Right renal pelvis (tissue), 4 donors: ENCODE measurements at places on chromosomes 6 and 20.

DNA sequence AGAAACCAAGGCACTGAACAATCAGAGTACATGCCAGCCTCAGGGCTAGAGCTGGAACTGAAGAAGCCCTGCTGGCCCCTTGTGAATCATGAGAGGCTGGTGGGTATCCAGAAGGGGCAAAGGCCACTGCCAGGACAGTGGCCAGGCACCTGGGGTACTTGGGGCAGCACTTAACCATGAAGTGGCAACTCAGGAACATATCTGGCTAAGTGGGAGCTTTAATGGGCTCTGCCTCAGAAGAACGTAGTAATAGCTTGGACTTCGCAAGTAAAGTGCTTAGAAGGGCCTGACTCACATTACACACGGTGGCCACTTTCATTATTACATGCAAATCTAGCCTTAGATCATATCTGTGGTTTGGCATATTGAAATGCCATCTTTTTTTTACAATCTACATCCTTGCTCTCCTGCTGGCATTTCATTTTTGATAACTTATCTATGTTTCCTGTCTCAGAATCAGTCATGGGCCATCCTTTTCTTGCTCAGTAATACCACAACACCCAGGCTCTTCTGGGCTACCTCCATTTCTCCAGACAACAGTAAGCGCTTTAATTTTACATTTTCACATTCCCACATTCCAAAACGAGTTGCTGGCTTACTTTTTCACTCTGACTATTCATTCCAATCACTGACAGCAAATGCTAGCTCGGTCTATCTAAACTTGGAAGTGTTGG is 21.6 kb downstream of the NAPB start:
- no peak for DNase-seq

DNA sequence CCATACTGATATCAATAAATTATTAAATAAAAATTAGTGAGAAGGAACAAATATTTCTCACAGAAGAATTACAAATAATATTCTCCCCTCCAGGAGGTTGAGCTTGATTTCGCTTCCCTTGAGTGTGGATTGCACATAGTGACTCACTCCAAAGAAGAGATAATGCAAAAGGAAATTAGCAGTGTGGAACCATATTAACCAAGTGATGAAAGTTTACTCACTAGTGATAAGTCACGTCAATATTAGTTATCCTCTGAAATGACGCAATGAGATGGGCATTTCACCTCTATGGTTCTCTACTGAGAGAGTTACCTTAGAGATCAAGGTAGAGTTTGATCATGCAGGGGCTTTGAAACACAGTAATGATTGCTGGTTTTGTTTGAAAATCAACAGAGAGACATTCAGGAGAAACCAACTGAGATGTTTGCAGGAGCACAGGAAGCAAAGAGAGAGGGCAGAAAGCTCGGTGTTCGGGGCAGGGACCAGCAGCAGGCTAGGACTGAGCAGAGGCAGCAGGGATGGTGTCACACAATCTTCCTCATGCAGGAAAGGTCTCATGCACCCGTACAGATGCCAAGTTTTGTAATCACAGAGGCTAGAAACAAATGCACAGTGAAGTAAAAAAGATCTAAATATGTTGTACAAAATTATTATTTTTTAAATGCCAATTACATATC is 634.5 kb downstream of the QKI start:
- no peak for DNase-seq

GRCh38 chr20:21301940-21302663 is 1.0 kb upstream of the XRN2 start:
- DNase-seq, result no peak

- no peak for DNase-seq
Measured at GRCh38 chr6:73123632-73124329, 101.5 kb downstream of the KHDC1L start.

GRCh38 chr6:106063448-106063850 is 22.7 kb upstream of the PRDM1 start:
- DNase-seq, result no peak
